Glomerular endothelial cell (primary cell): ENCODE measurements at places on chromosomes 1 and 21.
A peak's percentile ranks its signal among the peaks of the same experiment; 100 is the strongest.

DNA sequence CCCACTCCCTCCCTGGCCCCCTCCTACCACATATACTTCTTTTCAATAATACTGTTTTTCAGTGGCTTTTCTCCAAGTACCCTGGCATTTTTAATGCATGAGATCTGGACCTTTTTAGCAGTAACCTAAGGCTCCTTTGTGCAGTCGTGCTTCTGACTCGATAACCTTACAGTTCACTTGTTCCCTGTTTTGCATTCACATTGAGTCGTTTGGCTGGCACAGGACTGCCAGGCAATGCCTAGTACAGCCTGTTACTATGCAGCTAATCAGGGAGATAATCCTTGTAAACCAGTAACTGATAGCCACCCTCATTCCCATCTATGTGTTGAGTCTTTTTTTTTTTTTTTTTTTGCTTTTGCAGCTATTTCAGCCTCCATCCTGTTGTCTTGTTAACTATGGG lies 3.7 kb downstream of the ATP1B1 start:
- DNase-seq, result no peak

DNA sequence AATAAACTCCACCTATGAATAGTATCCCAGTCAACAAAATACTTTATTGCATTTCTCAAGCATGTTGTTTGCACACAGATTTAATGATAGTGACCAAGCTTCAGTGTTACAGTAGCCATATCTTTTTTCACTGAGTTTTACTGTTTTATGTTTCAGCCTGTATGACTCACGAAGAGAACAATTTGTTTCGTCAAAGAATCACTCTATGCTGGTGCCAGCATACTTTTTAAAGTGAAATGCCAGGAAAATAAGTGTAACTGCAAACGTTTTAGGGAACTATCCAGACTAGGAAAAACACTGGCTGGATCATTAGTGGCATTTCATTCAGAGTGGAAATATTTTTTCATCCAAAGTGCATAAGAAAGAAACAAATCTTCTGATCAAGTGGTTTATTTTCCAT lies 210.8 kb downstream of the COL11A1 start:
- DNase-seq, result no peak

- DNase-seq, result no peak
Observed at GRCh38 chr1:21919520-21919919, 17.6 kb downstream of the HSPG2 start.

DNA sequence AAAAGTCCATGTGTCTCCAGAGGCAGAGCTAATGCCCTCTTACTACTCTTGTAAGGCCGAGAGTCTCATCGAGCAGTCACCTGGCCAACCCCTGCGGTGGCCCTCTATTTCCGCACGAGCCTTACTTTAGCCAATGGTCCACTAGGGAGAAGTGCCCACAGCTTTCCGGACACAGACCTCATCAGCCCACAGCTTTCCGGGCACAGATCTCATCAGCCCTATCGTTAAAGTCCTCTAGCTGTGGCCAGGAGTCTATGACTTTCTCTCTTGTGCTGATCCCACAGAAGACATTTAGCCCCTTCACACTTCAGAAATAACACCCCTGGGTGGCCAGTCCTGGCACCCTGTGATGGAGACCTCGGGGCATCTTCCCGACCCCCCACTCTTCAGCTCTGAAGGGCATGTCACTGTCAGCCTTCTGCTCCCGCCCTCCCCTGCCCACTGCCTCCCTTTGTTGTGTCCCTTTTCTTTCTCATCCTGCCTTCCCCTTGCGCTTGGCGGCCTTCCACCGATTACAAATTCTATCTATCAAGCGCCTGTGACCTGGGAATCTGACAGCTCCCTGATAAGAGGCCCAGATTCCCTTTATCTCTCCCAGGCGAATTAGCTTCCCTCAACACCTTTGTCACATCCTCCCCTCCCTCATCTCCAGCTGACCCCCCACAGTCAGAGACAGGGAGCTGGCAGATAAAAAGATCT lies 161.0 kb downstream of the PLXNA2 start:
- no peak for DNase-seq

DNA sequence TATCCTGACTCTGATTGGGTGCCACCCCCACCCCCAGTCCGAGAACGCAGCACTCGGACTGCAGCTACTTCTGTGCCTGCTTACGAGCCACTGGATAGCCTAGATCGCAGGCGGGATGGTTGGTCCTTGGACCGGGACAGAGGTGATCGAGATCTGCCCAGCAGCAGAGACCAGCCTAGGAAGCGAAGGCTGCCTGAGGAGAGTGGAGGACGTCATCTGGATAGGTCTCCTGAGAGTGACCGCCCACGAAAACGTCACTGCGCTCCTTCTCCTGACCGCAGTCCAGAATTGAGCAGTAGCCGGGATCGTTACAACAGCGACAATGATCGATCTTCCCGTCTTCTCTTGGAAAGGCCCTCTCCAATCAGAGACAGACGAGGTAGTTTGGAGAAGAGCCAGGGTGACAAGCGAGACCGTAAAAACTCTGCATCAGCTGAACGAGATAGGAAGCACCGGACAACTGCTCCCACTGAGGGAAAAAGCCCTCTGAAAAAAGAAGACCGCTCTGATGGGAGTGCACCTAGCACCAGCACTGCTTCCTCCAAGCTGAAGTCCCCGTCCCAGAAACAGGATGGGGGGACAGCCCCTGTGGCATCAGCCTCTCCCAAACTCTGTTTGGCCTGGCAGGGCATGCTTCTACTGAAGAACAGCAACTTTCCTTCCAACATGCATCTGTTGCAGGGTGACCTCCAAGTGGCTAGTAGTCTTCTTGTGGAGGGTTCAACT lies 2.1 kb downstream of the RBM15 start:
- no peak for DNase-seq

DNA sequence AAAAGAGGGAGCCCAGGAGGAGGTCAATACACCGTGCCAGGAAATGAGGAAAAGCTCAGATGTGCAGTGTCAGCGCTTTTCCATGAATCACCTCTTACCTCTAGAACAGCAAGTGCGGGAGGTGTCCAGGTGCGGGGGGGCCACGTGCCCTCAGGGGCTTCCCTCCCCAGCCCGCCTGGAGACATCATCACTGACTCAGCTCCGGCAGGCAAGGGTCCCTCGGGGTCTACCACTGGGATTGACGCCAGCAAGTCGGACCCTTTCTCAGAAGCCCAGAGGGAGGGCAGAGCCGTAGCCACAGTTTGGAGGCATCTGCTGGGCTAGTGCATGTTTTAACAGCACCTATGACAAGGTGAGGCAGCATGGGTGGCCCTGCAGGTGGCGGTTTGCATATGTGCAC lies 67.4 kb upstream of the TRAPPC10 start:
- no peak for DNase-seq

DNA sequence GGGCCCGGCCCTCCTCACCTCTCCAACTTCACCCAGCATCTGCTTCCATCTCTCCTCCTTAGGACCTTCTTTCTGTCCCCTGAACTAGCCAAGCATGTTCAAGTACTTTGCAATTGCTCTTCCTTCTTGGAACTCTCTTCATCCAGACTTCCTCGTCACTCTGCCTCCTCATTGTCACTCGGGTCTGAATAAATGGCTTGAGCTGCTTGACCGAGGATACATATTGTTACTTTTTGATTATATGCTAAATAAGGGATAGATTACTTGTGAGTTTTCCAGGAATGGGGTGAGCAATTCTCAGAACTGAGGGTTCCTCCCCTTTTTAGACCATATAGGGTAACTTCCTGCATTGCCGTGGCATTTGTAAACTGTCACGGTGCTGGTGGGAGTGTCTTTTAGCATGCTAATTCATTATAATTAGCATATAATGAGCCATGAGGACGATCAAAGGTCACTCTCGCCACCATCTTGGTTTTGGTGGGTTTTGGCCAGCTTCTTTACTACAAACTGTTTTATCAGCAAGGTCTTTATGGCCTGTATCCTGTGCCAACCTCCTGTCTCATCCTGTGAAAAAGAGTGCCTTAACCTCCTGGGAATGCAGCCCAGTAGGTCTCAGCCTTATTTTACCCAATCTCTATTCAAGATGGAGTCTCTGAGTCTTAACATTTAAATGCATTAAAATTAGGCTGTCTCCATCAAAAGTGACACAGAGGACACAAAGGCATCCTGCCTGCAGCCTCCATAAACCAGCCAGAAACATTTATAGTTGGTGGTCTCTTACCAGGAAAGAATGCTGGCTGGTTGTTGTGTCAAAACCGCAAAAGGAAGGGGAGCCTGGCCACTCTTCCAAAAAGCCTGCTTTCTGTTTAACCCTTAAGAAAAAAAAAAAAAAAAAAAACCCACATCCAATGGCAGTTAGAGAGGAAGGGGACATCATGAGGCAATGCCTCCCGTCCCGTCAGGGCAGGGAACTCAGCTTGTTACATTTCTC lies 179.3 kb downstream of the KAZN start:
- no peak for DNase-seq

- peak; percentile 18 for DNase-seq
Observed at GRCh38 chr1:17696417-17697301, 58.5 kb upstream of the ACTL8 start.

DNA sequence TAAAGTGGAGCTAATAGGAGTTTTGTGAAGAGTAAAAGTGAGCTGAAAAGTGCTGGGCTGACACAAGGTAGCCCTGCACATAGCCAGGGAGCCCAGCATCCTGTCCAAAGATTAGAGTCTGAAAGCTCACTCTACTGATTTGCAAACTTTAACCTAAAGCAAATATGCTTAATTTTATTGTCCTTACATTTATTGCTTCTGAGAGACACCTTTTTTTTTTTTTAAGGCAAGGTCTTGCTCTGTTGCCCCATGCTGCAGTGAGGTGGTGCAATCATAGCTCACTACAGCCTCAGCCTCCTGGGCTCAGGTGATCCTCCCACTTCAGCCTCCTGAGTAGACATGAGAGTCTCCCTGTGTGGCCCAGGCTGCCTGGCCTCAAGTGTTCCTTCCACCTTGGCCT lies 16.5 kb downstream of the MGST3 start:
- DNase-seq, result no peak

DNA sequence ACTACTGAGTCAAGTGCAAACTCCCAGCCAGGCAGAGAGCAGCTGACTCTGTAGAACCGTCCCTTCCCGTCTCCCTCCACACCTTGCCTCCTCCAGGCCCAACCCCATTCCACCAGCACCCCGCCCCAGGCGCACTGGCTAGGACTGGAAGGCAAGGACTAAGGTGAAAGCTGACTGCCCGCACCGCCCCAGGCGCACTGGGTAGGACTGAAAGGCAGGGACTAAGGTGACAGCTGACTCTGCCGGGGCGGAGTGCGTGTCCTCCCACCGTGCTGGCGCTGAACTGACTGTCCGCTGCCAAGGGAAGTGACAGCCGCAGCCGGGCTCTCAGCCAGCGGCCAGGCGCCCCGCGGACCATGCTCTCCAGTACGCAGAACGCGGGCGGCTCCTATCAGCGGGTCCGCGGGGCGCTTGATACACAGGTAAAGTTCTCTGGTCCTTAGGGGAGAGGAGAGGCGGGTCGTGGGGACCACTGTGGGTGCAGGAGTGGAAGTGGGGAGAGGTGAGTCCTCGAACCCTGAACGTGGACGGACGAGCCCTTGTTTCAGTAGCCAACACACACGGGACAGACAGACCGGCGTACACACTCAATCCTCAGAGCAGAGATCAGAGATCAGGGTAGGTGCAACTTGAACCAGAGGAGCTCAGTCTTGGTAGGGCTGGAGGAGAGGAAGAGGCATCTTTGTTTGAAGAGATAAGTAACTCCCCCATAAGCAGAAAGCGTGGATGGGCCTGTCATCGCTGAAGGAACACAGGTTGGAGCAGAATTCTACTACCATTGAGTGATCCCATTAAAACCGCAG lies 58.0 kb downstream of the RBM11 start:
- no peak for DNase-seq
